ENCODE measurements at places on chromosomes 2 and 18. TPM values are rescaled to one million over a fixed set of nuclear protein-coding genes. Genes with fewer than 3 reads are reported as not detected.

DNA sequence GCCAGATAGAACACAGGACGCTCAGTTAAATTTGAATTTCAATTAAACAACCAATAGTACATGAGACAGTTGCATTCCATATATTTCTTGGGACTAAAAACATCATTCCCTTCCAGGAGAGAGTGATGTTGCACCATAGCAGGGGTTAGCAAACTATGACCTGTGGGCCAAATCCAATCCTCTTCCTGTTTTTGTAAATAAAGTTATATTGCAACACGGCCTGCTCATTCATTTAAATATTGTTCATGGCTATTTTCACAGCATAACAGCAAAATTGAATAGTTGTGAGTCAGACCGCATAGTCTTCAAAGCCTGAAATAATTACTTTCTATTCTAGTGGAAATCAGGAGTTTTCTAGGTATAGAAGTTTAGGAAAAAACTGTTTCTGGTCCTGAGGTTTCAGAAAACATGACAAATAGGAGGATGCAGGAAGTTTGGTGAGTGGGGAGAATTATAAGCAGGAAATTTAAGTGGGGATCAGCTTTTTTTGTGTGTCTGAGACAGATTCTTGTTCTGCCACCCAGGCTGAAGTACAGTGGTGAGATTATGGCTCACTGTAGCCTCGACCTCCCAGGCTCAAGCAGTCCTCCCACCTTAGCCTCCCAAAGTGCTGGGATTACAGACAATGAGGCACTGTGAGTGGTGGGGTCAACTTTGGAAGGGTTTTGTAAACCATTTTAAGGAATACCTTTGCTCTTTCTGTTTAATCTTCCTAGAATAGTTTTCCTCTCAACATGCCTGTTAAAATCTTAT is 131.5 kb downstream of the SOCS6 start:
- DNase-seq = no peak
- no peaks in the 10 kb centered on the region for H3K27me3 ChIP-seq
- H3K27ac ChIP-seq = peak overlapping the region; percentile 2
- H3K4me1 ChIP-seq = no peaks in the 10 kb centered on the region
- no peaks in the 10 kb centered on the region for H3K36me3 ChIP-seq

DNA sequence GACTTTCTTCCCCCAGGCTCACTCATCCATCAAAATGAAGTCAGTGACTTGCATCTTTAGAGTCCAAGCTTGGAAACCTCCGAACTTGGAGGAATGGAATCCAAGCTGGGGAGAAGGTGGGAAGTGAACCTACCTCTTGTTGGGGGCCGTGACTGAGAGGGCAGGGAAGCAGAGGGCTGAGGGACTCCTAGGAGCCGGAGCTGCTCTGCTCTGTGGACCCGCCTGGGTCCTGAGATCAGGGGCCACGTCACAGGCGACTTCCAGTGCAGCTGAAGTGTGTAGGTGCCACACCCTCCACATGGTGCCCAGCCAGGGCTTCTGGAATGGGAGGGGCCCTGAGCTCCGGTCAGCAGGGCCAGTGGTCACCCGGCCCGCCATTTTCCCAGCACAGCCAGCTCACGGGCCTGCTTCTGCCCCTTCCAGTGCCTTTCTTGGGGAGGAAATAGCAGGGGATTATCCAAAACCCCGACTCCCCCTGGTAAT is 63.4 kb upstream of the OTOS start:
- no peaks in the 10 kb centered on the region for H3K36me3 ChIP-seq
- no peak overlapping the region for H3K4me3 ChIP-seq
- H3K27me3 ChIP-seq = no peaks in the 10 kb centered on the region

DNA sequence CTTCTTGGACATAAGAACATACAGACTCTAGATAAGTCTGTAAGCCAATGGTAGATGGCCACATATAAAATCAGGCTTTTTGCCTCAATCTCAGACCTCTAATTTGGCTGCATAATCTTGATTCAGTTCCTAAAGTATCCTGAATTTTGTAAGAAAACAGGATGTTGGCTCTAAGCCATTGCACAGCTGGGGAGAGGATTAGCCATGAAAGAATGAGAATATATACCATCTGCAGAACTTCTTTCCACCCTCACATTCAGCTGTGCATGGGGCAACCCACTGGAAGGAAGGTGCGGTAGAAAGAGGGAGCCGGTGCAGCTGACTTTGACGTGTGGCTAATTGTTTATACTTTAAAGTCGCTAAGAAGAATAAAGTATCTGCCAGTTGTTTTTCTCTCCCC is 1061.6 kb upstream of the FAM98A start:
- no peak overlapping the region for H3K4me3 ChIP-seq
- DNase-seq = no peak
- H3K4me1 ChIP-seq = no peaks in the 10 kb centered on the region
- no peak overlapping the region for H3K27ac ChIP-seq
- no peaks in the 10 kb centered on the region for H3K36me3 ChIP-seq

- H3K27ac ChIP-seq = no peak overlapping the region
- no peak for DNase-seq
- H3K36me3 ChIP-seq = no peaks in the 10 kb centered on the region
- H3K27me3 ChIP-seq = no peaks in the 10 kb centered on the region
- H3K4me3 ChIP-seq = no peak overlapping the region
Measured at GRCh38 chr18:57839942-57840381, 36.8 kb upstream of the ATP8B1 start.

GRCh38 chr2:229931241-229931640 is 8.9 kb downstream of the FBXO36 start:
- DNase-seq = no peak
- H3K27me3 ChIP-seq = no peaks in the 10 kb centered on the region
- H3K36me3 ChIP-seq = no peaks in the 10 kb centered on the region
- H3K27ac ChIP-seq = no peak overlapping the region
- H3K4me1 ChIP-seq = no peaks in the 10 kb centered on the region

- DNase-seq = no peak
- peaks cover 9% of the 10 kb centered on the region for H3K27me3 ChIP-seq
- no peak overlapping the region for H3K27ac ChIP-seq
- H3K4me1 ChIP-seq = no peaks in the 10 kb centered on the region
- no peaks in the 10 kb centered on the region for H3K36me3 ChIP-seq
- no peak overlapping the region for H3K4me3 ChIP-seq
Measured at GRCh38 chr2:207039225-207039624, 99.9 kb downstream of the CPO start.

DNA sequence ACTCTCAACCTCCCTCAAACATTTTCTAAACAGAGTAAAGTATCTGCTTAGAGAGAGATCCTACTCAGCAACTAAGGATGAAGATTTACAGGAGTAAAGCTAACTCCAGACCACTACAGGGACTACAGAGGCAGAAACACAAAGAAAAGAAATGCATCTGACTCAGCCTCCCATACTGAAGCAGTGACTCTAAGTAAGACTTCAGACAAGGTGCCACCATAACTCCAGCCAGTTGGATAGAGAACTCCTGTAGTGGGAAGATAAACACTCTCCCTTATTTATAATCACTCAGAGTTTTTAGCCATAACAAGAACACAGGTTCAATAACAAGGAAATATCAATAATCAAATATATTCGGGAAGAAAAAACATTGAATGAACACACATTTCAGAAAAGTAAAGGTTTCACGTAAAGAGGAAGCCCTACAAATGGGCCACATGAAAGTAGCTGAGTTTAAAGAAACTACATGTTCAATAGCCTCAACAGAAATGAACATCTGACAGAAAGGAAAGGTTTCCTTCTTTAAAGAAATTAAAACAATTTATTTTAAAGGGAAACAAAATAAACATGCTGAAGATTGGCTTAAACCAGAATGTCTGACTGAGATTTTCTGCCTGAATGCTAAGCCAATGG is 519.9 kb downstream of the KCNJ3 start:
- H3K27ac ChIP-seq = no peak overlapping the region
- no peaks in the 10 kb centered on the region for H3K4me1 ChIP-seq
- no peak overlapping the region for H3K4me3 ChIP-seq
- DNase-seq = no peak

DNA sequence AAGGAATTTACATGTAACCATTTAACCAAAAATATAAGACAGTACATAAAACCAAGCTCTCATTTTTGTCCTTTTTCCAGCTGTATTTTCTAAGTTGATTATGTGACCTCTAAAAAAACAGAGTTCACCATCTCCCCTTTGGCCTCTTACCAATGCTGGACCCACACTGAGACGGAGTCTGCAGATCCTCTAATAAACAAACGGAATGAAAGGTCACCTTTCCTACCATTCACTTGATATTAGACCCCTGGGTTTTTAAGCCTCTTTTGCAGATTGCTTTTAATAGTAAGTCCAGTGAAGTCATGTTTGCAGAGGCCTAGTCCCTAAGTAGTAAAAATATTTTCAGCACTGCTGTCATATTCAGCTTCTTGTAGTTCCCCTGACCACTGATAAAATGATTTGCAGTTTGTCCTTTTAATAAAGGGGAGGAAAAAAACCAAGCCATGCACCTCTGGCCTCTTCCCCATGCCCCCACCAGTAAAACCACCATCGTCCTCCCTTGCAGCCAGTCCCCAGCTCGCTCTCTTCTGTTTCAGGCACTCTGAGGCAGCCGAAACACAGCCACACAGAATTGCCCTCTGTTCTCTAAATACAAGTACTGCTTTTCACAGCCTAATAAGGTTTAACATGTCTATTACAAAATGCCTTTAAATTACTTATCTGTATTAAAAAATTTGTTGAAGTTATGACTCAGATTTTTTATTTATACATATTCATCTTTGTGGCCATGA is 427.5 kb downstream of the PARD3B start:
- H3K4me3 ChIP-seq = no peak overlapping the region
- no peaks in the 10 kb centered on the region for H3K36me3 ChIP-seq
- H3K4me1 ChIP-seq = no peaks in the 10 kb centered on the region
- no peak overlapping the region for H3K27ac ChIP-seq
- no peaks in the 10 kb centered on the region for H3K27me3 ChIP-seq

- H3K4me1 ChIP-seq = no peaks in the 10 kb centered on the region
- no peak for DNase-seq
- no peaks in the 10 kb centered on the region for H3K36me3 ChIP-seq
- H3K27ac ChIP-seq = no peak overlapping the region
- no peak overlapping the region for H3K4me3 ChIP-seq
Measured at GRCh38 chr2:14941151-14941631, 308.7 kb downstream of the LRATD1 start.

- no peak overlapping the region for H3K4me3 ChIP-seq
- no peak overlapping the region for H3K27ac ChIP-seq
- H3K36me3 ChIP-seq = no peaks in the 10 kb centered on the region
- DNase-seq = no peak
- H3K4me1 ChIP-seq = no peaks in the 10 kb centered on the region
- H3K27me3 ChIP-seq = no peaks in the 10 kb centered on the region
Measured at GRCh38 chr2:188114014-188114413, 177.7 kb upstream of the GULP1 start.

- H3K36me3 ChIP-seq = no peaks in the 10 kb centered on the region
- H3K27me3 ChIP-seq = no peaks in the 10 kb centered on the region
- no peak for DNase-seq
- H3K4me1 ChIP-seq = no peaks in the 10 kb centered on the region
- H3K27ac ChIP-seq = no peak overlapping the region
Measured at GRCh38 chr2:138207074-138207930, 243.0 kb downstream of the HNMT start.

DNA sequence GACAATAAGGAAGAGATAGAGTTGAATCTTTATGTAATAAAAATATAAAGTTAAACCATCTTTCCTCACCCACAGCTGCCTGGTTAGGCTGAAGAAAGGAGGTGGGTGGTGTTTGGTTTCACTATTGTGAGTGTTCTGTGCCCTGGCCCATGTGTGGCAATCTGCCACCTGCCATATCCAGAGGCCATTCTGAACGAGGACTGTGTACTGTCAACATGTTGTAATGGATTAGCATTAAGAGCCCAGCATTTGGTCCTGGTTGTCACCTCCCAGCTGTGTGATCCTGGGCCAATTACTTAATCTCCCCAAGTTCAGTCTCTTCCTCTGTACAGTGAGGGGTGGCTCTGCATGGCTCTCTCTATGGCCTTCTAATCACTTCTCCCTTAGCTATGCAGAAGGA is 118.2 kb upstream of the SEC11C start:
- no peak overlapping the region for H3K27ac ChIP-seq
- H3K4me1 ChIP-seq = no peaks in the 10 kb centered on the region
- no peaks in the 10 kb centered on the region for H3K27me3 ChIP-seq
- no peaks in the 10 kb centered on the region for H3K36me3 ChIP-seq

DNA sequence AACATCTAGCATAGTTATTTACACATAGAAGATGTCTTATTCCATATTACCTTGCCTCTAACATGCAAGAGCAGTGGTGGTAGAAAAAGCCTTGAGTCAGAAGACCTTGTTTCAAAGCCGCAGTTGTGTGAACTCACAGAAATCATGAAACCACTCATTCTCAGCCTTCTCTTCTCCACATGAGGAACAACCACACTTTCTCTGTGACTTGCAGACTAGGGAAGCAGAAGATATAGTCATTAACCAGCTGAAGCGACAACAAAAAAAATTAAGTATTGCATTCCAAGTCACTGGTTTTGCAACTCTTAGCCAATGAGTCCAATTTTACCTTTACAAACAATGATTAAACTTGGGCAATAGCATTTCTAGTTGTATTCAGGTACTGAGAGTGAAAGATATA is 19.0 kb downstream of the TWSG1 start:
- no peaks in the 10 kb centered on the region for H3K36me3 ChIP-seq
- no peak overlapping the region for H3K4me3 ChIP-seq
- peaks cover 5% of the 10 kb centered on the region for H3K4me1 ChIP-seq
- no peaks in the 10 kb centered on the region for H3K27me3 ChIP-seq

- no peak overlapping the region for H3K27ac ChIP-seq
- no peak overlapping the region for H3K4me3 ChIP-seq
- no peaks in the 10 kb centered on the region for H3K27me3 ChIP-seq
- H3K36me3 ChIP-seq = no peaks in the 10 kb centered on the region
- no peaks in the 10 kb centered on the region for H3K4me1 ChIP-seq
- DNase-seq = no peak
Measured at GRCh38 chr18:23057096-23057495, 78.2 kb upstream of the CABLES1 start.

INHBB gene
- total RNA-seq = 2.4 TPM

EDAR gene
- 0.06 TPM for total RNA-seq

NYAP2 gene
- total RNA-seq = 0.31 TPM

TPRKB gene
- 13.4 TPM for total RNA-seq

CPO gene
- 0.28 TPM for total RNA-seq

ARMC9 gene
- 9.2 TPM for total RNA-seq

C2orf92 gene
- 4.4 TPM for total RNA-seq

C2orf81 gene
- 1.2 TPM for total RNA-seq

DSC2 gene
- total RNA-seq = 20.0 TPM

RAPGEF4 gene
- total RNA-seq = 2.9 TPM

SFTPB gene
- total RNA-seq = 21.6 TPM

IL18RAP gene
- 0.19 TPM for total RNA-seq

NAT8 gene
- total RNA-seq = not detected

NT5C1B gene
- not detected for total RNA-seq
